Activated CD4-positive, alpha-beta memory T cell treated with anti-CD3 and anti-CD28 coated beads for 36 hours (primary cell): ENCODE measurements at places on chromosomes 4 and X. TPM values are rescaled to one million over a fixed set of nuclear protein-coding genes. Genes with fewer than 3 reads are reported as not detected.

DNA sequence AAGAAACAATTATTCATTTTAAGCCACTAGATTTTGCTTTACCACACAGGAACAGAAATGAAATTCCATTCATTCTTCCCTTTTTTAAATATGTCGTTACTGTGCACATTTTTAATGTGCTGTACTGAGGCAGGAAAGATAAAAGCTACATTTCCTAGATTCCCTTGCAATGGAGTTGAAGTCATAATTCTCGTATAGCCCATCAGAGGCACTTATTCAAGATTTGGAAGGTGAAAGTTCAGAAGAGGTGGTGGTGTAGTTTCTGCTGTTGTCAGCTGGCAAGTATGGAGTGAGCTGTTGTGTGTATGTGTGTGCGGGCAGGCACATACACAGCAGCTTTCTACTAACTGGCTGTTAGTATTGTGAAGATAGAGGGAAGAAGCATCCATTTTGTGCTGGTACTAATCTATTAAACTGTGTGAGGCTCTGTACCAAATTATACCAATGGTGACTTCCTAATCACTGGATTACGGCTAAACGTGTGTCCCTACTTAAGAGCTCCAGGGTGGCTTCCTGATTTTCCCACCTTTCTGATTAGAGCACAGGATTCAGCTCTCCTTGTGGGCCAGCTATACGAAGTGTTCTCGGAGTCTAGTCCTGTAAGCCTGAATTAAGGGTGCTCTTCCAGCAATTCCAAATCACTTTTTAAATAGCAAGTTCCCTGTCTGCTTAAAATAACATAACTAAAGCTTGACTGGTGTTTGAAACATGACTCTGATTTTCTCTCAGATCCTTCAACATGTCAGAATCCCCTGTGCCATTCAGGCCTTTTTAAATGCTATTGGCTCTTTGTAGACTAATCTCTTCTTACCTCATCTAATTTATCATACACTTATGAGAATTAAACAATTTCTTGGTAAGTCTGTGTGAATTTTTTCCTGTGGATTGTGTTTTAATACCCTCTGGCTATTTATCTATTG lies 43.8 kb downstream of the PDS5A start:
- DNase-seq: no peak

DNA sequence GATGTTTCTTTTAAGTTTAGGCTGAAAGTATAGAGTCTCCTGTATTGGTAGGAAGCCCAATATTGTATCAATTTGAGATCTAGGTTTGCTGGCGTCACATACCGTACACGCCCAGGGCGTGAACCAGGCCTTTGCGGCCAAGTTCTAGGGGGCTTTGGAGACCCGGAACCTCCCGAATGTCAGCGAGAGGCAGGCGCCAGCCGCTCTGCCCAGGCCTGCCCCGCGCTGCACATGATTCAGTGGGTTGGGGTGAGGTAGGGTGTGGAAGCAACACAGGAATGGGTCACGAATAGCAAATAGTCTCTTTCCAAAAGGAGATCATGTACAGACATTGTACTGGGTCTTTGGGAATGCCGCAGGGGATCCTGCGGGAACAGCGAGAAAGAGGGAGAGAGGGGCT lies 195.7 kb upstream of the FAT1 start:
- DNase-seq: no peak

DNA sequence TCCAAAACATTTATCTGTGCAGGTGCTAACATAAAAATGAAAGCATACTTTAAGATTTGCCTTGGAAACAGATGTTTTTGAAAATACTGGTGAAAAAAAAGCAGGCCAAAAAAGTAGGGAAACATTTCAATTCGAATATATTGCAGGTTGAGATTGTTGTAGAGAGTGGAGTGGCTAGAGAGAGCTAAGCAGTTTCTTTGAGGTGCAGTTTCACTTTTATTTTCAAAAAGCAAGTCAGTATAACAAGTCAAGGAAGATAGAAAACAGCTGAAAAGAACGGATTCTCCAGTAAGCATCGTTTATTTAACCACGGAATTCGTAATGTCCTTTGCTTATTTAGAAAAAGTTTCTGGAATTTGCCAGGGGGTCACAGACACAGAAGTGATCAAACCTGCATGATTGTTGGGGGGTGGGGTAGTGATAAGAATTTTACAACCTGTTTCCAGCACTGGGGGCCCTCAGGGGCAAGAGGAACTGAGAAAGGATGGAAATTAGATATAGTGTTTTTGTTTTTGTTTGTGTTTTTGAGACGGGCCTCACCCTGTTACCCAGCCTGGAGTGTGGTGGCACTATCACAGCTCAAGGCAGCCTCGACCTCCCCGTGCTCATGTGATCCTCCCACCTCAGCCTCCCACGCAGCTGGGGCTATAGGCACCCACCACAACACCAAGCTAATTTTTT lies 175.0 kb downstream of the TENM3 start:
- no peak for DNase-seq

GRCh38 chrX:140229191-140229590 lies 263.9 kb upstream of the CXorf66 start:
- DNase-seq: no peak

- DNase-seq: no peak
Observed at GRCh38 chrX:13581554-13581953, 12.2 kb downstream of the EGFL6 start.

GRCh38 chrX:1336331-1336943 lies at the start of gene IL3RA:
Gene IL3RA, plus strand, starts transcription at chrX:1336785. Its CDS starts 4,981 bp downstream, at chrX:1341766.
- DNase-seq: no peak

DNA sequence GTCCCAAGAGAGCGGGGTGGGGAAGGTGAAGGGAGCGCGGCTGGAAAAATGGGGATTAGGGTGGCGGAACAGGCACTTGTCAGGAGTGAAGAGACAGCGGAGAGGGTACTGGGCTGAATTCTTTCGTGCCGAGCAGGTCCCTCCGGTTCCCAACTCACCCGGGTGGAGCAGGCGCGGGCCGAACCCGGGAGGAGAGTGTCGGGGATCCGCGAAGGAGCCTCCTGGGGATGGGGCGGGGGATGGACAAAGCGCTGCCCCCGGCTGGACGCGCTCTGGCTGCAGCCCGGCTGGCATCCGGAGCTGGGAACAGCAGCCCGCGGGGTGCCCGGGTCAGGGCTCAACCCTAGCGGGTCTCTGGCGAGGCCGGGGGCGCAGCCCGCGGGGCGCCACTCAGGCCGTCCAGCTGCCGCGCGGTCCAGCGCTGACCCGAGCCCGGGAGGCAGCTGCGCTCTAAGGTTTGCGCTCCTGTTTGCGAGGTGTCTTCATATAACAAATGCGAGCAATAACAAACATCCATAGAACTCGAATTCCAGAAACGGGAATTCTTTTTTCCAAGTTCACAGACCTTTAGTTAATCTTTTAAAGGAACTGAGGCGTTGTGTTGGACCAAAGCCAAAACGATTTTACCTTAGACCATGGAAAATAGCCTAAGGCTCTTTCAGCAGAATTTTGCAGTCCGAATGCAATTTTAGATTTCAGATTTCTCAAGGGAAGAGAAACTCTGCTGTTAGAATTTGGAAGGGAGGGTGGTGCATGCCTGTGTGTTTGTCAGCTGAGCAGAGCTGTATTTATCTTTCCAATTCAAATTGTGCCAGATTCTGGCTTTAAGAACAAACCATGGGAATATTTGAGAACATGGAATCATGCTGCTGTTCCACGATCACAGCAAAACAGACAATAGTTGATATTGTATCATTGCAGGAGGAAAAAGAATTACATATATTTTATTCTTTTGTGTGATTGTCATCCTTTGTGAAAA lies 744 bp downstream of the NPY5R start:
- no peak for DNase-seq

- no peak for DNase-seq
Observed at GRCh38 chr4:4627111-4627510, 85.3 kb upstream of the STX18 start.

DNA sequence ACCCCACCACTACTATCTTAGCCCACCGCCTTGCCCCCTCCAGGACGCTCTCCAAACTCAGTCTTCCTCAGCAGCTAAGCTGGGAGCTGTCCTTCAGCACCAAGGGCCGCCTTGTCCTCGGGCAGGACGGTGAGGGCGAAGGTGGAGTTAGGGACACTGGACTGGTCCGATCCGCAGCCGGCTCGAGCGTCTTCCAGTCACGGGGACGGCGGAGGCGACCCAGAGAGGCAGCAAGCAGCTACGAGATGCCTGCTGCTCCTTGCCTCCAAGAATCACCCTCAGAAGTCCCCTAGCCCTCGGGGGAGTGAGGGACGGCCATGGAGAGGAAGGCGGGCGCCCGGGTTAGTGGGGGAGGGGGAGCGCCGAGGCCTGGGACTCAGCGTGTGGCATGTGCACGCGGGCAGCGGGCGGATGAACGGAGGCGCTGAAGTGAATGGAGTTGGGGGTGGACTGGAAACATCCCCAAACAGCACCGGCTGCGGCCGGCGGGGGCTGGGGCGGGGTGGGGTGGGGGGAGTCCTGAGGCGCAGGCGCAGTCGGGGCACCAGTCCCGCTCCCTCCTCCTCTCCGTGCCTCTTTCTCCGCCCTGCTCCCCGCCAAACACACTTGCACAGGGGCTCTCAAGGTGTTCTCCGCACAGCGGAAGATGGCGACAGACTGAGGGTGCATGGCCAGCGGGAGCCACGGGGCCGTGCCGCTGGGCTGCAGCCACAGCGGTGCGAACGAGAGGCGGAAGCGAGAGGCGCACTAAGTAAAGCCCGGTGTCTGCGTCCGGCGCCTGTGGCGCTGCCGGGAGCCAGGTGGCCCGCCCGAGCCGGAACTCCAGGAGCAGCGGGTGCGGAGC lies at the start of gene NALF2:
TSS of gene NALF2 (plus strand) at position 545 of the 844 bp plus-strand sequence. CDS start 957 bp downstream, outside the sequence.
- DNase-seq: peak; percentile 62

DNA sequence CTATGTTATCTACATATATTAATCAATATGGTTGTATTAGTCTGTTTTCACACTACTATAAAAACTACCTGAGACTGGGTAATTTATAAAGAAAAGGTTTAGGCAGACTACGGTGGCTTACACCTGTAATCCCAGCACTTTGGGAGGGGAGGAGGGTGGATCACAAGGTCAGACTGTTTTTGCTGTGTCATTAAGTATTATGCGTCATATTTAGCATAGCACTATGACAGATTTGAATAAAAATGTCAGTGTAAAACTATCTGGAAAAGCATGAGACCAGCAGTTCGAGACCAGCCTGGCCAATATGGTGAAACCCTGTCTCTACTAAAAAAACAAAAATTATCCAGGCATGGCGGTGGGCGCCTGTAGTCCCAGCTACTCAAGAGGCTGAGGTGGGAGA lies 209.7 kb upstream of the ARHGAP24 start:
- no peak for DNase-seq

- no peak for DNase-seq
Observed at GRCh38 chr4:1285151-1285789, 4.4 kb upstream of the MAEA start.

- no peak for DNase-seq
Observed at GRCh38 chr4:123740236-123740635, 343.6 kb downstream of the SPRY1 start.

DNA sequence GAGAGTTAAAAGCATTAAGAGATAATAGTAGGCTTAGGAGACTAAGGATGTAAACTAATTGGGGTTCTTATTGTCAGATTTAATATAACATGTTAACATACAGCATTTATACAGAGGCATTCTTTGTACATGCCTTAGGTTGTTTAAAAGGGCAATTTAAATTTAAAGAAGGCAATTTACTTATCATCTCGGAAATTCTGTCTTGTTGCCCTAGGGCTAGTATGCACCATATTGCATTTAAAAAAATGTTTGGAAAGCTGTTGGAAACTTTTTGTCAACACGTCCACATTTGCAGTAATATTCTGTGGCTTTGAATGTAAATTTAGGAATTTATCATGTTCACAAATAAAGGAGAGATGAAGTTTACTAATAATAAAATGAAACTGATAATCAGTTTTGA lies 25.5 kb downstream of the GALNT7 start:
- DNase-seq: no peak

- DNase-seq: no peak
Observed at GRCh38 chrX:114599911-114600310, 16.0 kb downstream of the HTR2C start.

The HOPX gene
- 126 TPM for total RNA-seq

The RASL11B gene
- 0.29 TPM for total RNA-seq

The TRAM1L1 gene
- total RNA-seq: not detected

The CCNA2 gene
- 98.2 TPM for total RNA-seq

The SLC25A5 gene
- 652 TPM for total RNA-seq

The FABP2 gene
- total RNA-seq: not detected
